Activated CD4-positive, alpha-beta T cell treated with anti-CD3 and anti-CD28 coated beads, Interleukin-2, amount 50 U/mL, for 1 hour (primary cell): ENCODE measurements at places on chromosomes 7 and 10.

- DNase-seq: no peak
These were observed 54.4 kb downstream of the ARMH3 start for GRCh38 chr10:102001435-102002068.

- no peak for DNase-seq
These were observed 10.5 kb upstream of the HYCC1 start for GRCh38 chr7:23024454-23024853.

GRCh38 chr10:31477584-31477983, 158.6 kb downstream of the ZEB1 start:
- no peak for DNase-seq

DNA sequence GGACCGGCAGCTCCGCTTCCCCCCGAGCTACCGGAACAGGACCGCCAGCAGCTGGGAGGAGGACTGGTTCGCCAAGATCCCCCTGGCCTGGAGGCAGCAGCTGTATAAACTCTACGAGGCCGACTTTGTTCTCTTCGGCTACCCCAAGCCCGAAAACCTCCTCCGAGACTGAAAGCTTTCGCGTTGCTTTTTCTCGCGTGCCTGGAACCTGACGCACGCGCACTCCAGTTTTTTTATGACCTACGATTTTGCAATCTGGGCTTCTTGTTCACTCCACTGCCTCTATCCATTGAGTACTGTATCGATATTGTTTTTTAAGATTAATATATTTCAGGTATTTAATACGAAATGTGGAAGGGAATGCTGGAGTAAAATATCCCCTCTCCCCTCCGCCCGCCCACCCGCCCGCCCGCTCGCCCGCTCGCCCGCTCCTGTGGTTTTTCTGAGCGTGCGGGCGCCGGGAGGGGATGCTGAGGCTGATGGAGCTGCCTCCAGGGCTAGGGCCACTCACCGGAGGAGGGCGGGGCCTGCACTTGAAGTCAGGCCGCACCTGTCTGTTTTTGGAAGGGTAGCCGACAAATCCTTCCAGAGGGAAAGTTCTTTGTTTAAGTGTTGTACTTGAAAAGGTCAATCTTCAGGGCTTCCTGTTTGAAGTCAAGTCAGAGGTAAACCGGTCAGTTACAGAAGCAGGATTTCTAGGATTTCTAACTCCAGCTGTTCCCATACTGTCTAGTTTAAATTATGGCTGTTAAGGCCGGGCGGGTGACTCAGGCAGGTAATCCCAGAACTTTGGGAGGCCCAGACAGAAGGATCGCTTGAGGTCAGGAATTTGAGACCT, 30.5 kb downstream of the CHST12 start:
- DNase-seq: no peak

GRCh38 chr7:149205690-149206381, 10.5 kb downstream of the ZNF282 start:
- DNase-seq: no peak

DNA sequence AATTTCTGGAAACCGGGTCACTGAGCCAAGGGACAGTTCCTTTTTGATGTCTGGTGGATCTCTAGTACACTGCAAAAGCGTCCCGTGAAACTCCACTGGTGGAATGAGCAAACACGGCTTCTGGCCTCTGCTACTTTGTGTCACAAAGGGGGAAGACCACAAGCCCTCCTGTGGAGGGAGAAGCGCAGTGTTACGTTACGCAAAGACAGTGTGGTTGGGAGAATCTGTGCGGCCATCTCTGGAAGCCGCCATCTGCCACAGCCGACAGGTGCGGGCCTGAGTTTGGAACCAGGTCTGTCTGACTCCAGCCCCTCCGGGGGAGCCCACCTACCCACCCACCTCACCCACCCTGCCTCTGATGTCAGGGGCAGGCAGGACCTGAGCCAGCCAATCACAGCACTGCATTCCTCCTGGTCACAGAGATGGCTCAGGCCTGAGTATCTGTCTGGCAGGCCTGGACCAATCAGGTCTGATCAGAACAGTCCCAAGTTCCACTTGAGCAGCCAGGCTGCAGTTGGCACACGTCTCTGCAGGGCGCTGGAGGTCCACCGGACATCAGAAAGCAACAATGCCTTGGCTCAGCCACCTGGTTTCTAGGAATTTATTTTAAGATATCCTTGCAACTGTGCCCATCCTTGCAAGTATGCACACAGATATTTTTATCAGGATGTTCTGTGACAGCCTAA, 3.0 kb upstream of the CYP2W1 start:
- no peak for DNase-seq

DNA sequence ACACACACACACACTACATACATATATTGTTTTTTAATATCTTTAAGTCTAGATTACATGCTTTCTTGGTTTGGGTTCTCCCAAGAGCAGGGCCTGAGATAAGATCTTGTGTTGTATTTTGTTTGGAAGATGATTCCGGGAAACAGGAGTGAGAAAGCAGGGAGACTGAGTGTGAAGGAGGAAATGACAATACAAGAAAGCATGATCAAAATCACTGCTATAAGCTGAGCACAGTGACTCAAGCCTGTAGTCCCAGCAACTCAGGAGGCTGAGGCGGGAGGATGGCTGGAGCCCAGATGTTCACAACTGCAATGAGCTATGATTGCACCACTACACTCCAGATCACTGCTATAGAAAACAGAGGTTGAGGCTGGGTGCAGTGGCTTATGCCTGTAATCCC, 267.6 kb downstream of the SKIDA1 start:
- DNase-seq: no peak

DNA sequence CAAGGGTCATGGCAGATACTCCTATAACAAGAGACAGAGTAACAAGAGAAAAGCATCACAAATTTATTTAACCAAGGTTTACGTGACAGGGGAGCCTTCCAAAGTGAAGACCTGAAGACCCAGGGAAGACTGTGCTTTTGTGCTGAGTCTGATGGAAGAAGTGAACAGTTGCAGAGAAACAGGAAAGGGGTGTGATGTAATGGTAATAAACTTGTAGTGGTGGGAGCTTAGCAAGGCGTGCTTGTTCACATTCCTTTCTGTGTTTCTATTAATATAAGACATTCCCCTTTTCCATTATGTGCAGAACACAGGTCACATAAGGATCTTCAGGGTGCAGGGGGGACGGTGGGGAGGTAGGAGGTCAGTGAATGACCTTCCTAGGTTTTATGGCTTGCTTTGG, 25.5 kb upstream of the C10orf67 start:
- no peak for DNase-seq

- DNase-seq: no peak
These were observed at the start of gene SEMA3E for GRCh38 chr7:83648464-83649241. SEMA3E (minus strand) TSS chr7:83649139.

GRCh38 chr7:5139998-5140397, 50.0 kb upstream of the WIPI2 start:
- peak; percentile 16 for DNase-seq

DNA sequence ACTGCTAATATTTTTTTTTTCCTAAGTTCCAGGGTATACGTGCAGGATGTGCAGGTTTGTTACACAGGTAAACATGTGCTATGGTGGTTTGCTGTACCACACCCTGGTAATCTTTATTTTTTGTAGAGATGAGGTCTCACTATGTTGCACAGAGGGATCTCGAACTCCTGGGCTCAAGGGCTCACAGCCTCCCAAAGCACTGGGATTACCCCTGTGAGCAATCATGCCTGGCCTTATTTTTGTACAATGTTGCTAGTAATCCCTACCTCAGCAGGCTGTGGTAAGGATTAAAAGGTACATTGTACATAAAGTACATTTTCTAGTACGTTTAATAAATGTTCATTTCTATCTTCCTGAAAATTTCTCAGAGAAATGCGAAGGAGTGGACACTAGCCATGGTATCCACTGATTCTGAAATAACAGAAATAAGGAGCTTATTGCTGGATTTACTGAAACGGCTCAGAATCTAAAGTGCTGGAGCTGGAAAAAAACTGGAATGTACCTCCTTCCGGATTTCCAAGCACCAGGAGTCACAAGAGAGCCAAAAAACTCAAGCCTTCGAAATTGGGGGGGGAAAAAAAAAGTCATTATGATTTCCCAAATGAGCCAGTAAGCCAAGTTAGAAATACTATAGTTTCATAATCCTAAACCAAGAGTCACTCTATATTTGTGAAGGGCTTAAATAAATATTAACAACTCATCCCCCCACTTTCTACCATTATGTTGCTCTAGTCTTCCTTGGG, 69.6 kb downstream of the NT5C2 start:
- no peak for DNase-seq

- DNase-seq: no peak
These were observed 17.9 kb upstream of the CYTH3 start for GRCh38 chr7:6290319-6290741.

DNA sequence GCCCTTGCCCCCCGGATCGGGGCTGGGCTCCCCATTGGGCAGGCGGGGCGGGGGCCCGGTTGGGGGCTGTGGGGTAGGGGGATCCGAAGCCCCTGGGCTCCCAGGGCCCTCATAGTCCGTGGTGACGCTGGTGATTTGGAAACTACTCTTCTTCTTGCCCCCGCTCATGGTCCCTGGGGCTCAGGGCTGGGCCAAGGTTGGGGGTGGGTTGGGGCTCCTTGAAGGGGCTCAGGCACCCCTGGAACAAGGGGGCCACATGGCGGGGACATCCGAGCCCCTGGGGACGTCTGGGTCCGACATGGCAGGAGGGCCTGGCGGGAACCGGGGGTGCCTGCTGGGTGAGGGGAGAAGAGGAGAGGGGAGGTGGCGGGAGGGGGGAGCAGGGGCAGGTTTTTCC, 1.1 kb downstream of the TSC22D4 start:
- no peak for DNase-seq

- peak; percentile 33 for DNase-seq
These were observed 2.1 kb downstream of the SNX10 start for GRCh38 chr7:26293569-26294308.

GRCh38 chr7:147513451-147513850, 1077.1 kb upstream of the C7orf33 start:
- no peak for DNase-seq

- no peak for DNase-seq
These were observed 23.2 kb downstream of the PPP1R17 start for GRCh38 chr7:31710171-31710570.

DNA sequence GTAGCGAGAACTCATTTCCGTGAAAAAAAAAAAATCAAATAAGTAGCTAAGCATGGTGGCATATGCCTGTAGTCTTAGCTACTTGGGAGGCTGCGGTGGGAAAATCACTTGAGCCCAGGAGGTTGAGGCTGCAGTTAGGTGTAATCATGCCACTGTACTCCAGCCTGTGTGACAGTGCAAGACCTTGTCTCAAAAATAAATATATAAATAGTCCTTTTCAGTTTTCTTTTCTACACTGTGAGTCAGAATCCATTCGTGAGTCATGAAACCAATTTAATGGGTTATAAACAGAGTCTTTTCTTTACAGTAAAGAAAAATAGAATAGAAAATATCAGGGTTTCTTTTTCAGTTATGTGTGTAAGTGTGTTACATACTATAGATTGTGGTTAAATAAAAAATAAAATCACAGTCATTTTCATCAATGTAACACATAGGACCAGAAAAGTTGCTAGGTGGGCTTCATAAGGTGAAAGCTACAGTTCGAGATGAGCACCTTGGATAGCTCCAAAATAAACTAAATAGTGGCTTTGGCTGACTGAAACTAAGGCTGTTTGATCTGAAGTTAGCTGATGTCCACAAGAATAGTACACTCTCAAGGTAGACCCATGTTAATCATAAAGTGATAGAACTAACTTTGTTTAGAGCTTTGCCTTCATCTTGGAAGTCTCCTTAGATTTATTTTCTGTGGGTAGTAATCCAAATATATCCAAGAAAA, 781.1 kb downstream of the GATA3 start:
- DNase-seq: no peak

GRCh38 chr10:80413271-80413996, 5.1 kb downstream of the PRXL2A start:
- no peak for DNase-seq

GRCh38 chr7:114988755-114989375, 67.0 kb downstream of the MDFIC start:
- no peak for DNase-seq

DNA sequence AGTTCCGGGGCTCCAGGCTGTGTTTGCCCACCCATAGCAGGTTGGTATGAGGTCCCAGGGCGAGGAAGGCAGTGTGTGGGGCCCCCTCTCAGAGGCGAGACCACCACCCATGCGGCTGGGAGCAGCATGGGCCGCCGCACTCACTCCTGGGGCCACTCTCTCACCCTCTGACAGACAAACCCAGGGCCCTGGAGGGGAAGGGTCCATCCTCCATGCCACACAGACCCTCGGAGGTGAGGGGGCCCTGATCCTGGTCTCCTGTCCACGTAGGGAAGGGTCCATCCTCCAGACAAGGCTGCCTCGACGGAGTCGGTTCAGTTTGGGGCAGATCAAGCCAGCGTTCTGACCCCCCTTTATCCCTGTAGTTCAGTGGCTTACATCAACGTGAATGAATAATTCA, 230.8 kb downstream of the ELFN1 start:
- no peak for DNase-seq

DNA sequence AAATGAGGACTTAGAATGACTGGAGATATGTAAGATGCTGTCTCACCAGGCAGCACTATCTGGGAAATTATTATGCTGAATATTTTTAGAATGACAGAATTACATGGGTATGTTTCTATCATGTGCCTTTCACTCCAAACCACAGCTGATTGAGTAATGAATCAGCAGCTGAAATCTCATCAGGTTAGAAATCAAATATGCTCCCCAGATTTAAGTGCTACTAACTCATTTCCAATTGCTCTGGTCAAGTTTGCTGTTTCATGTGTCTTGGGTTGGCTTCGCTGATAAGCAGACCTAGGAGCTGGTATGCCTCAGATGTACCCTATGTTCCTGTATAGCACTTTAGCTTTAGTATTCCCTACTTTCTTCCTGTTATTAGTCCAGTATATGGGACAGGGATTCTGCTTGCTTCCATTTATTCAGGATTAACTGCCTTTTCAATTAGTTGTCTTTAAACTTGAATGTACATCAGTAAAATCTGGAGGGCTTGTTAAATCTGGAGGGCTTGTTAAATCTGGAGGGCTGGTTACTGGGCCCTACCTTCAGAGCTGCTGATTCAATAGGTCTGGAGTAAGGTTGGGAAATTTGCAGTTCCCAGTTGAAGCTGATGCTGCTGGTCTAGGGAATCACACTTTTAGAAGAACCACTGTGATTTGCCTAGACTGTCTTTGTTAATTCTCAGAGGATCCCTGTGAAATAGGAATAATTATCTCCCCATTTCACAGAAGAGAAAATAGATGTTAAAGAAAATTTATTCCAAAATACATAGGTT, 172.9 kb downstream of the DKK1 start:
- no peak for DNase-seq

- DNase-seq: no peak
These were observed 681.1 kb upstream of the AUTS2 start for GRCh38 chr7:68917041-68917651.
